NCI-H446 treated with DMSO at 0.1 percent for 48 hours (cell line): ENCODE measurements at places on chromosomes 1 and 21.

- no peak for DNase-seq
Observed at GRCh38 chr1:177934927-177935326, 34.9 kb downstream of the SEC16B start.

DNA sequence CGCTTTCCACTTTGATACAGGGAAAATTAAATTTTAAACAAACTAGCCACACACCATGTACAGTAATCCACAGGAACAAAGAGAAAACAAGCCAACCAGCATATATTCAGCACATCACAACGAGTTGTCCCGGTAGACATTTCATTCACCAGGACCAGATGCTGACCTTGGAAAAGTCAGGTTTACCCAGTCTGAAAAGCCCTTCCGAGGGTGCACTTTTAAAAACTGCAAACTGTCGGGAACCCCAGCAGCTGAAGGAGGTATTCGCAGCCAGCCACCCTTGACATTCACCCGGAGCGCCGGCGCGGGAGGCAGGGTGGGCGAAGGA lies 1.2 kb downstream of the MCOLN3 start:
- DNase-seq = no peak

DNA sequence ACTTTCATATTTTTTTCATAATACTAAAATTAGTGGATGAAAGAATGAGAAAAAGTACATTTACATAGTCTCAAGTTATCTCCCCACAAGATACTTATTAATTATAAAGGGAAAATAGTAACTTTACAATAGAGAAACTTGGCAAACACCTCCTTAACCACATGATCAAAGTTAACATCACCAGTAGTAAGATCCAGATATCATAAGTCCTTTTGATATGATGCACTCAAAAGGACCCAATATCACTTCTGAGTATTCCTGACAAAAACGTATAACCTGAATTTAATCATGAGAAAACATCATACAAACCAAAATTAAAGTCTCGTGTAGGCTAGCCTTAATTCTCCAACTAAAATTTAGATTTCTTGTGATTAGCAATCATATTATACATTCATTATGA lies 67.4 kb downstream of the LYST start:
- DNase-seq = no peak

- no peak for DNase-seq
Observed at GRCh38 chr1:167774710-167775109, 52.9 kb downstream of the MPZL1 start.

DNA sequence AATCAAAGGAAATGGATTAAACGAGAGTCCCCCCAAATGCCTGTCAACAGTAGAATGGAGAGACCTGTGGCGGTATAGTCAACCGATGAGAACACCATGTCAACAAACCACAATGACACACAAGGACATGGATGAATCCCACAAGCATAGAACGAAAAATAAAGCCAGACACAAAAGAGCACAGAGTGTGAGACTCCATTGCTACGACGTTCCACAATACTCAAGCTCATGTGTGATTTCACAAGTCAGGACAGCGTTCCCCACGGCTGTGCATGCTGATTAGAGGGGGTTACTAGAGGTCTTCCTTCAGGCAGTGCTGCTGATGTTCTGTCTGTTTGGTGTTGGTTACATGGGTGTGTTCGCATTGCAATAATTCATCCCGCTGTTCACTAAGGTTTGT lies 5.8 kb upstream of the PLA2G2D start:
- DNase-seq = no peak

- DNase-seq = no peak
Observed at GRCh38 chr1:202133989-202134388, 10.5 kb downstream of the ARL8A start.

- peak; percentile 27 for DNase-seq
Observed at GRCh38 chr1:200535605-200536004, 84.9 kb downstream of the KIF14 start.

- DNase-seq = no peak
Observed at GRCh38 chr21:32828908-32829307, 57.4 kb upstream of the PAXBP1 start.

DNA sequence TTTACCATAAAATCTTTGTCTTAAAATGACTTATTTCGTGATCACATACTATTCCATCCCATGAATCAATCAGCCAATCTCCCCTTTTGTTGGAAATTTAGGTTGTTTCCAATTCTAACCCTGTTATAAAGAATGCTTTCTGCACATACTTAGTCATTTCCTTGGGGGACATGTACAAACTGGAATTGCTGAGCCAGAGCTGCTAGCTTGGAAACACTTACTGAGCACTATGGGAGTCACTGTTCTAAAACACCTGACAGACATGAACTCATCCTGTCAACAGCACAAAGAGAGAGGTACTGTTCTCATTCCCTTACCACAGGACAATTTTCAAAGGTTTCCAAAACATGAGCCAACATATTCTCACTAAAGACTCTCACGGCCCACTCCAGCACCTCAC lies 32.1 kb downstream of the AK2 start:
- no peak for DNase-seq

DNA sequence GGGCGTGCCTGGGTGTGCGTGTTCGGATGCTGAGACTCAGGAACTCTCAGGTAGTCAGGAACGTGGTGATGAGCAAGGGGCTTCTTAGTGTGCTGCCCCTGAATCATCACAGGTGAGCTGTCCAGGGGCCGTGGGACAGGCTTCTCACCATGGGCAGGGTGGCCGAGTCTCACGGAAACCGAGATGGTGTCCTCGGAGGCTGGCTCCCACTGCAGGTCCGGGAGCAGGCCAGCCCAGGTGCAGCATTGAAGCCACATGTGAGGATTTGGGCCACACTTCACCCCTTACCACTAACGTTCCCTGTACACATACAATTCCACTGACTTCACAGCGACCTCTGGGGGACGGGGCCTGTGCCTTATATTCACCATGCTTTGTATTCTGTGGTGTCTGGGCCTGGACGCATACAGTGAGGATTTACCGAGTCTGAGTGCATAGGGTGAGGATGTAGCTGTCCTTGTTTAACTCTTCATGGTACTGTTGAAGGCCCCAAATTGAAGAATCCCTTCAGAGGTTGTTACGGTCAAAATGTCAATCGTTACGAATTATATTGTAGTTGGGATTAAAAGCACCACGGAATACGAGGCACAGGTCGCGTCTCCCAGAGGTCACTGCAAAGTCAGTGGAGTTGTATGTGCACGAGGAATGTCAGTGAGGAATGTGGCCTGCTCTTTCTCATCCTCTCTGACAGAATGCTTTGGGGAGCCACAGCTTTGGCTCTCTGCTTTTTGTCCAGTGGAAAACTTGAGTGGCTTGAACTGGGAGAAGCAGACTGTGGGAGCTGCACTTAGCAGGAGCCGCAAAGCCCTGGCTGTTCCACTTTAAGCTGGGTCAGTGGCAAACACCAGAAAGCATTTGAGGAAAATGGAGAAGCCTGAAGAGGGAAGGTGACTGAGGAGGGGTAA lies 95.3 kb downstream of the MTR start:
- DNase-seq = no peak

DNA sequence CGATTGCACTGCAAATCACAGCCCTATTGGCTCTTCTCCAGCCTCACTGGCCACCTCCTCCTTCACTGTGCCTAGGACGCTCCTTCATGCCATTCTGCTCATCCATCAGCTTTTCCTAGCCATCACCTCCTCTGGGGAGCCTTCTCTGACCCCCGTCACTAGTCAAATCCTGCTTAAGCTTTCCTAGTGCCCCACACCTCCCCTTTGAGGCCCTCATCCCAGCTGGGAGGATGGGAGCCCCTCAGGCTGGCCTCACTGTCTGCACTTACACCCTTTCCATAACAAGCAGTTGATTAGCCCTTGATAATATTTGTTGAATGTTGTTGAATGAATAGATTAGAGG lies 50.7 kb downstream of the KLHDC7A start:
- no peak for DNase-seq

DNA sequence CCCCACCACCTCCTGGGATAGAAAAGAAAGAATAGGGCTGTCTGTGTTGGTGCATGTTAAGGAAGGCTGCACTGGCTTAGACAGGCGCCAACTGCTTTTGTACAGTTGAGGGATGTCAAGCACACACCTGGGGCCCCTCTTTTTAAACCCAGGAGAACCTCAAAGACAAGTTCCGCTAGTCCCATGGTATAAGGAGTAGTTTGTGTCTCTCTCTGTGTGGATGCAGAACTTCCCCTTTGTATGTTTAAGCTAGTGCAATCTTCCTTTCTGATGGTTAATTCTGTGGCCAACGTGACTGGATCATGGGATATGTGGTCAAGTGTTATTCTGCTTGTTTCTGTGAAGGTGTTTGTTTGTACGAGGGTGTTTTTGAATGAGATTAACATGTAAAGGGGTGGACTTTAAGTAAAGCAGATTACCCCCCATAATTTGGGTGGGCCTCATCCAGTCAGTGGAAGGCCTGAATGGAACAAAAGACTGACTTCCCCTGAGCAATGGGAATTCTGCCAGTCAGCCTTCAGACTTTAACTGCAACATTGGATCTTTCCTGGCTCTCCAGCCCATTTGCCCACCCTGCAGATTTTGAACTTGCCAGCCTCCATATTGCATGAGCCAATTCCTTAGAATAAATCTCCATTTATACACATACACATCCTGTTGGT lies 9.5 kb upstream of the DUSP10 start:
- DNase-seq = no peak

DNA sequence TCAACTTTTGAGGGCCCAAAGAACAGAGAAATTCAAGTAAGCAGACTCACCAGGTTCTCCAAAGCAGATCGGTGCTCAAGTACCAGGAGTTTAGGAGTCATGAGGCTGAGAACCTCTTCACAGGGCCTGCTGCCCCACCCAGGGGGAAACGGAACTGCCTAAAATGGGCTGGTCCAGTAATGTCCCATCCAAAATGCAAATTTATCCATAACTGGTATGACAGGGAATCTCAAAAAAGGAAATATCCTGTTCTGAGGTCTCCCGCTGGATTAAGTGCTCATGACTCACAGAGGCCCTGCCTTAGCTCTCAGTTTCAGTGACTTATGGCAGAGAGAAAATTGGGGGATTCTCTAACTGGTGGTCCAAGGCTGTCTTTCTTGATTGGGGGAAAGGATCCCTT lies 9.3 kb downstream of the SPRR2G start:
- DNase-seq = no peak

DNA sequence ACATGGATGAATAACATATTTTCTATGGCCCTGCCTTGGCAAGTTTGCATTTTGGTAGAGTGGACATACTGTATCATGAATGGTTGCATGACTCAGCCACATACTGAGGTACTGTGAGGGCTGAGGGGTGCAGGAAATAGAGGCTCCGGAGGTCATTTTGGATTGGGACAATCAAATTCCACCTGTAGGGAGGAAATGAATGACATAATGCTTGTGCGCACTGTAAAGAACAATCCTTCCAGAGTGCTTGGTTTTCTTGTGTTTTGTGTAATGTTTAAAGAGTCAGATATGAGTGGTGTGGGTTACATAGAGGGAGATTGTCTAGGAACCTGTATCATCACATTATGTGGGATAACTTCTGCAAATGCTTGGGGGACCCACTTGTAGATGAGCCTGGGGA lies 329.9 kb upstream of the PROX1 start:
- DNase-seq = no peak
